DMS79 treated with DMSO at 0.1 percent for 48 hours (cell line): ENCODE measurements at places on chromosomes 7 and 10.

GRCh38 chr10:59622320-59623132 is 87.1 kb downstream of the SLC16A9 start:
- no peak for DNase-seq

DNA sequence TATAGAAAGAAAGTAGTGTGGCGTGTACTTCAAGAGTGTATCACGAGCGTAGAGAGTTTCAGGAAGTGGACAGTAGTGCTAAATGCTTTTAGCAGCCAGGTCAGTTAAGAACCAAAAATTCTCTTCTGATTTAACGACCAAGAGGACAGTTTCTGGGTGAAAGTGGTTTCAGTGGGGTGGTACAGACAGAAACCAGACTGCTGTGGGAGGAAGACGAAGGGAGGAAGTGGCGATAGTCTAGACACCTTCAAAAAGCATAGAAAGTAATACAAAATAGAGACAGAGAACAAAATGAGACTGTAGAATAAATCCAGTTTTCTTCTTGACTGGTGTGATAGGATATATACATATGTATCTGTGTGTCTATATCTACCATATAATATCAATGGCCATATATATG is 93.5 kb downstream of the MBL2 start:
- no peak for DNase-seq

GRCh38 chr7:7159063-7159658 is 23.2 kb upstream of the C1GALT1 start:
- no peak for DNase-seq

DNA sequence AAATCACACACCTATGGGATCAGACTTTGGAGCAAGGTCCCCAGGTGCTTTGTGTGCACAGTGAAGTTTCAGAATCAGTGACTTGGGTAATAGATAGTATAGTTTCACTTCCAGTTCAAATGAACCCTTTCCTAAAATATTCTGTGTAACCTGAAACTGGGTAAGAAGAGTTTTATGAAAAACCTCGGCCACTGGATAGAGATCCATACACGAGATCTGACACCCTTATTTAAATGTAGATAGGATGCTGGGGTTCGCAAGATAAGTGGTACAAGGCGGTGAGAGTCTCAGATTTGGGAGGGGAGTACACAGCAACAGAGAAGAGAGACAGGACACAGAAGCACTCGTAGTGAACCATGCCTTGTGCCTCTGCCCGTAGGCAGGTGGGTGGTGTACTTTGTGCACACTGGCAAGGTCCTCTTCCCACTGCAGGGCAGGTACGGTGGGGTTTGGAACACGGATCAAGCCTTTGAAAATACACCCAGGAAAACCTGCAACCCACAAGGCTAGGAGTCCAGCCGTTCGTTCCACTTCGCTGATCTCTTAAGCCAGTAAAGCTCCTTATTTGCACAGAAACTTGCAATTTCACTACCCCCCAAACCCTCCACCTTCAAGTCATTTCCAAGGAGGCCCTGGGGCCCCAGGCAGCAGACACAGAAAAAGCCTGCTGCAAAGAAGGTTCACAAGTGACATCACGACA is 162.8 kb downstream of the USP6NL start:
- no peak for DNase-seq

- no peak for DNase-seq
Observed at GRCh38 chr7:69868921-69869320, 270.6 kb downstream of the AUTS2 start.

DNA sequence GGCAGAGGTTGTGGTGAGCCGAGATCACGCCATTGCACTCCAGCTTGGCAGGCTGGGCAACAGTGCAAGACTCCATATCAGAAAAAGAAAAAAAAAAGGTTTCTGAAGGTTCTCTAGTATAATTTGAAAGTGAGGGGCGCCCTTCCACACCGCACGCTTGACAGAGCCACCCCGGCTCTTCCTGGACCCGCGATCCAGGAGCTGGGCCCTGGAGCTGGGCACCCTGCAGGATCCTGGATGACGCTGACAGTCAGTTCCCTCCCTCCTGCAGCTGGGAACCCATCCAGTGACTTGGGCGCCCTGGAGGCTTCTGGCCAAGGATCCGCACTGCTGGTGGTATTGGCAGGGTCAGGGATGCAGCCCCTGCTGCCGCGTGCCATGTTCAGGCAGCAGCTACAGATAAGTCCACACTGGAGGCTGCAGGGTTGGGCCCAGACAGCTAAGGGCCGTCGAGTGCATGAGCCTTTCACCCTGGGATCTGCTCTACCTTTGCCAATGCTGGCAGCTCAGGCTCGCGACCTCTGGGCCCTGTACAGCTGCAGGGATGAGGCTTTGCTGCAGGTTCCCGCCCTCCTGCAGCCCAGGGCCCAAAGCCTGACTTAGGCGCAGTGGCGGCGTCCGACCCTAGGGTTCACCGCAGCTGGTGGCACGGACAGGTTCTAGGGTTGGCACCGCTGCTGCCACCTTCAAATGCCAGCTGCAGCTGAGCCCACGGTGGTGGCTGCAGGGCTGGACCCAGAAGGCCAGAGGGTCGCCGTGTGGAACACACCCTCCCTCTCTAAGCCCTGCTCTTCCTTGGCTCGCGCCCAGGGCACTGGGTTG is 110.2 kb downstream of the OR13A1 start:
- DNase-seq = no peak

DNA sequence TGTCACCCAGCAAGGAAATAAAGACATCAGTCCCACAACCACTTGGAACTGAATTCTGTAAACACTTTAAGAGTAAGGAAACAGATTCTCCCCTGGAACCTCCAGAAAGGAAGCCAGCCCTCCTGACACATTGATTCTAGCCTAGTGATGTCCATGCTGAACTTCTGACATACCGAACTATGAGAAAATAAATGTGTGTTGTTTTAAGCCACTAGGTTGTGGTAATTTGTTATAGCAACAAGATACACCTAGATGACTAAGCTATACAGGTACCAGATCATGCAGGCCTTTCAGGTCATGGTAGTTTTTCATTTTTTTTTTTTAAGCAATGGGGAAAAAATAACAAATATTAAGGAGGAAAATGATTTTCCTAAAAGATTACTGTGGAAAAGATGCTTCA is 37.6 kb upstream of the LRRTM3 start:
- no peak for DNase-seq

DNA sequence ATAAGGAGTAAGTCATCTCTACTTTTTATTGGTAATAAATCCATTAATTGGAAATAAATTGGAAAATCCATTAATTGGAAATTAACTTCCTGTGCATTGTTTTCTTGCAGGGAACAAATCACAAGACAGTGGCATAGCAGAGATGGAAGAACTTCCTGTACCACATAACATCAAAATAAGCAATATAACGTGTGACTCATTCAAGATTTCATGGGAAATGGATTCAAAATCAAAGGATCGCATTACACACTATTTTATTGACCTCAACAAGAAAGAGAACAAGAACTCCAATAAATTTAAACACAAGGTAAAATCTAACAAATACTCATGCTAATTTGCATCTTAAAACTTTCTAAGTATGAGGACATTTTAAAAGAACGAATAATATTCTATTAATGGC is 57.8 kb downstream of the PHYHIPL start:
- no peak for DNase-seq

DNA sequence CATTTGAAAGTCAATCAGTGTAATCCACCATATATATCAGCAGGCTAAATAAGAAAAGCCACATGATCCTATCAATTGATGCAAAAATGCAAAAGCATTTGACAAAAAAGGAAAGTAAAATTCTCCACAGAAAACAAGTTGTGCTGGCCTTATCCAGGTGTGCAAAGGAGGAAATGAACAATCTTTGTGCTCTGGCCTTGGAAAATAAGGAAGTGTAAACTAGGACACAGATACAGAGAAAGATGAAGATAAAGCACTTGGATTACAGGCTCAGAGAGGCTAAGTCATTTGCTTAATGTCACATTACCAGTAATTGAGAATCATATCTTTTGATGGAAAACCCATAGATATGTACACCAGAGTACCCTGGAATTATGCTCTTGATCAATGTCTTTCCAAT is 54.5 kb downstream of the CXCL12 start:
- DNase-seq = no peak
